PC-9 (cell line): ENCODE measurements at places on chromosomes 4 and X. TPM values are rescaled to one million over a fixed set of nuclear protein-coding genes. Genes with fewer than 3 reads are reported as not detected.

DNA sequence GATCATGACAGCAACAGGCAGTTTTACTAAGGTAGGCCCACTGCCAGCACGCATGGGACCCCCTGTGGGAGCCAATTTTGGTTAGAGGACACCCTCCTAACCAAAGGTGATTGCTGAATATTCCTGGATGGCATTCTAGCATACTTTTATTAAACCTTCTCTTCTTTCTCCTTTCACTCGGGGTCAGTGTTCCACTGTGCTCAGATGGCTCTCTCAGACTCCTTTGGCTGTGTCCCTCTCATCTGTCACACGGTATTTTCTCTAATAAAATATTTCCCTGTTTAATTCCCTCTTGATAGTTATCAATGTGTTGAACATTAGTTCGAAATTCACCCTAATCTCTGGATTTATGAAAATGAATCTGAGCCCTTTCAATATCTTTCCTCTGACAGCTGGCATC lies 1315.3 kb downstream of the FSTL5 start:
- no peak overlapping the region for H3K4me3 ChIP-seq
- 0 out of 2 replicates have a peak, but pooled peaks cover 3% of the 10 kb centered on the region for H3K4me1 ChIP-seq
- H3K27ac ChIP-seq, result no peak overlapping the region
- no peaks in the 10 kb centered on the region for H3K27me3 ChIP-seq
- no peak for DNase-seq

DNA sequence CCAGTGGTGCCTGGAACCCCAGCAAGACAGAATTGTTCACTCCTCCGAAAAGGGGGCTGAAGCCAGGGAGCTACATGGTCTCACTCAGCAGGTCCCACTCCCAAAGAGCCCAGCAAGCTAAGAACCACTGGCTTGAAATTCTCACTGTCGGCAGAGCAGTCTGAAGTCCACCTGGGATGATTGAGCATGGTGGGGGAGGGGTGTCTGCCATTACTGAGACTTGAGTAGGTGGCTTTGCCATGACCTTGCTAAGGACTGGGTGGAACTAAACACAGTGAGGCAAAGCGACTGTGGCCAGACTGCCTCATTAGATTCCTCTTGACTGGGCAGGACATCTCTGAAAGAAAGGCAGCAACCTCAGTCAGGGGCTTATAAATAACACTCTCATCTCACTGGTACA lies 122.6 kb upstream of the ZC4H2 start:
- no peaks in the 10 kb centered on the region for H3K27me3 ChIP-seq
- H3K27ac ChIP-seq, result no peak overlapping the region
- H3K4me3 ChIP-seq, result no peak overlapping the region
- H3K4me1 ChIP-seq, result no peaks in the 10 kb centered on the region

DNA sequence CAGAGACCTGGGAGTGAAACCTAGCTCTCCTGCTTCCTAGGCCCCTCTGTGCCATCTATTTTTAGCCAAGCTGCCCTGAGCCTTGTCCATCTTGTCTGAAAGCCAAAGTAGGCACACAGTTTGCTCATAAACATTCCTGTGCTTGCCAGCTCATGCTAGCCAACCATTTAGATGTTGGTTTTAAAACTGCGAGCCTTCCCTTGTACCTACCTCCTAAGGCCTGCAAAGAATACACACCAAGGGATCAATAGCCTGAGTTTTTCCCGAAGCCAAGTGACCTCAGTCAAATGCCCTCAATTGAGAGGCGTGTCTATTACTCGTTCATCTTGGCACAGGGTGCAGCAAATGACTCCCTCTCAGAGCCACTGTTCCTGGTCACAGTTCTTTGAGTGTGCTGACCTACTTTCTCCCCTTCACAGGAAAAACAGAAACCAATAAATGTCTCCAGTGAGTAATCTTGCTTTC lies 48.5 kb downstream of the ZCCHC12 start:
- H3K27ac ChIP-seq, result no peak overlapping the region
- no peaks in the 10 kb centered on the region for H3K27me3 ChIP-seq
- no peaks in the 10 kb centered on the region for H3K36me3 ChIP-seq
- DNase-seq, result no peak
- no peak overlapping the region for H3K4me3 ChIP-seq

GRCh38 chr4:109009909-109010308 lies 247.1 kb upstream of the ETNPPL start:
- DNase-seq, result no peak
- no peak overlapping the region for H3K27ac ChIP-seq
- H3K36me3 ChIP-seq, result no peaks in the 10 kb centered on the region
- no peak overlapping the region for H3K4me3 ChIP-seq

DNA sequence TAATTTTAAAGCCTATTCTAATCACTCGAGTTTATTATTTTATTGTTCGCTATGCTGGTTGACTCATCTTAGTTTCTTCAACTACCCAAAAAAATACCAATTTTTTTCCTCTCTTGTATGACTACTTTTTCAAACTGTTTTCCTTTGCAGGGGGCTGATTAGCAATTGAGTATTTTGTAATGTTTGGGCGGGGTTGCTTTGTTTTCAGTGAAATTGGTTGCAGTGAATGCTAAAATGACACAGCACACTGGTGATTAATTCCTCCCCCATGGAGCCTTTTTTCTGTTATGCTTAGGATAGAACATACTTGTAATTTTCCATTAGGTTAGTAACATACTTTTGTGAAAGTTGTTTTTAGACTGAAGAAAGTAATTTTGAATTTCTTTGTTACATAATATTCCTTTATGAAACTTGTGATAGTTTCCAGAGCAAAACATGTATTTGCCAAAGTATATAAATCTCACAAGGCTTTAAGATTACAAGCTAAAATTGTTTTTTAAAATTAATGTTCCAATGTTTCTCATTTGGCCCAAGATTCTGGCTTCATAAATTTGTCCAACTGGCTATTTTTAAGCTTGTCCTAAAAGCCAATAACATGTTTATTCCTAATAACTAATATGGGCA lies 120.4 kb downstream of the CHIC1 start:
- no peak overlapping the region for H3K4me3 ChIP-seq
- no peak for DNase-seq
- H3K27me3 ChIP-seq, result no peaks in the 10 kb centered on the region
- no peaks in the 10 kb centered on the region for H3K4me1 ChIP-seq

DNA sequence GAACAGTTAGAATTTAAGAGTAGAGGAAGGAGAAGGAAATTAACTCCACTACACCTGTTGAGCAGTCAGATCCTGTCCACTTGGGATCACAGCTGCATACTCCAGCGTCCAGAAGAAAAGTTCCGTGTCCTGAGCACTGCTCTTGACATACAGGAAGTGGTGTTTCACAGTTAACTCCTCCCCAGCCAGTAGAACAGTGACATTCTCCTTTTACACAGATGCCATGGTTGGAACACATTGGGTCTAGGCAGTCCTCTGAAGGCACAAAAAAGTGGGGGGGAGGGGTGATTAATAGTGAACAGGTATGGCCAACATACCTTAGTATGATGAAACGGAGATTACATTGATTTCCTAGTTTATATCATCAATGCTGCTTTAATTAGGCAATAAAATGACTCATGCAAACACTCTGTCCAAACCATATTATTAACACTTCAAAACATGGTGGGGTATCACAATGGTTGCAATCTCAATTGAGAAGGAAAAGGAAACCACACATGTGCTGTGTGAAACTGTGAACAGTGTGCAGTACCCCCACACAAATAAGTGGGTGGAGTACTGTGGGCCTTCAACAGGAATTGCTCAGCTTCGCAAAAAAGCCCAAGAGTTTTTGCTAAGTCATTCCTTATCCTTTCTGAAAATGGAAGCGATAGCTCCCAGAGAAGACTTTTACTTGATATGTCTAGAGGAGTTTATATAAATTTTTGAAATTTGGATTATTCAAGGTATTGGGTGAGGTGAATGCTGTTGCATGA lies 295.6 kb downstream of the SH2D1A start:
- no peaks in the 10 kb centered on the region for H3K27me3 ChIP-seq
- no peak overlapping the region for H3K4me3 ChIP-seq
- H3K36me3 ChIP-seq, result no peaks in the 10 kb centered on the region
- H3K27ac ChIP-seq, result no peak overlapping the region

DNA sequence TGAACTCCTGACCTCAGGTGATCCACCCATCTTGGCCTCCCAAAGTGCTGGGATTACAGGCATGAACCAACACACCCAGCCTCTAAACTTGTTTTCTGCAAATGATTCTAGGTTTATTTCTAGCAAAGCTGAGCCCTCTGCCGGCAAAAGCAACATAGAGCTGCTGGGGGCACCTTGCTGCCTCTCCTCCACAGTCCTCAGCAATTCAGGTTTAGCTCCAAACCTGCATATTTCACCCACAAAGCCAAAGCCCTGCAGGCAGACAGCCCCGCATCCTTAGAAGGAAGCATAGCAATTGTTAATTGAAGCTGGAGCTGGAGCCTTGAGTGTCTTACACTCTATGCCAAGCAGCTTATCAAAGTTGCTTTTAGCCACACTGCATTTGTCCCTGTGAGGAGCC lies 24.9 kb upstream of the OCIAD2 start:
- H3K4me1 ChIP-seq, result no peaks in the 10 kb centered on the region
- no peak overlapping the region for H3K4me3 ChIP-seq
- no peak for DNase-seq
- H3K27me3 ChIP-seq, result no peaks in the 10 kb centered on the region

NUDT10 gene
- total RNA-seq, result not detected in 2 replicates

ASB12 gene
- not detected in 2 replicates for total RNA-seq

TMPRSS11B gene
- total RNA-seq, result not detected in 2 replicates

SMR3B gene
- total RNA-seq, result not detected in 2 replicates

COL4A6 gene
- total RNA-seq, result 13.6 and 15.5 TPM in 2 replicates

RBM46 gene
- not detected in 2 replicates for total RNA-seq
